ENCODE measurements at places on chromosomes 16 and 17.

DNA sequence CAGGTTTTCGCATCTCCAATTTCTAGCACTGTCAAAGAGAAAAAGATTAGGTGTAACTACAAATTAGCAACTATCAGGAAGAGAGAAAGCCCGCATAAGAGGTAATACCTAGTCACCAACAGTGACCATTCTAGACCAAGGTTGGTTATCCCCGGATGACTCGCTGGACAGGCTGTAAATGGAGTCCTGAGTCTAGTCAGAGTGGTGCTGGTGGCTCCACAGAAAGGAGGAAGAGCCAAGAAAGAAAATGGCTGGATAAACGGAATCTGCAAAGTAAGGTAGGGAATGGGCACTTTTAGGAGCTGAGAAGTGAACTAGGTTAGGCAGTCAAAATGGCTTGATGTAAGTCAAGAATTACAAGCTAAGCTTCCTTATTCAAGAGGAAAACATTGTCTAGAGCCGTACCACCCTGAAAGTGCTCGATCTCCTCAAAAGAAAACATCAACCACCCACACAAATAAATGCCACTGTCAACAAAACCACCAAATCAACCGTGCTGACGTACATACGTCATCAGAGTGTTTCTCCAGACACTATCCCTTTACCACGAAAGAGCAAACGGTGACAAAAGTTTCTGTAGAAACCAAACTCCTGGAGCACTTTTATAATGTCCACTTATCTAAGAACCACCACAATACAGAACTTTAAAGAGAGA, 2.2 kb downstream of the GSPT1 start:
- no peak for DNase-seq

GRCh38 chr17:42674755-42675347, 1.9 kb downstream of the PLEKHH3 start:
- no peak for DNase-seq

- DNase-seq, result no peak
These were observed 23.1 kb downstream of the MPHOSPH6 start for GRCh38 chr16:82146957-82147356.

DNA sequence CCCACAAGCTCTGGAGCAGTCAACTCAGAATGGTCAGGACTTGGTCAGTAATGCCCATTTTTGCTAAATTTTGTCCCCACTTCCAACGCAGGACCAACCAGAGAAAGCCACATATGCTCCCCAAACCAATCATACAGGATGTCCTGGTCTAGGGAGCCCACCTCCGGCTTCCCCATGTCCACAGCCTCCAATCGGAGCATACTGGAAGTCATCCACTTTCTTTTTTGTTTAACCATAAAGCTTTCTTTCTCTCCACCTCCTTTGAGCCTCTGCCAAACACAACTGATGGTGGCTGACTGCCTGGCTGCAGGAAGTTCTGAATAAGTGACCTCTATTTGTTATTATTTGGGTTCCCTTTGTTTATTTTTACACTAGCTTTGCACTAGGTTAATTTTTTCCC, 549.1 kb downstream of the WWOX start:
- DNase-seq, result peak; percentile 30

GRCh38 chr17:50626037-50626574, 8.6 kb upstream of the ABCC3 start:
- DNase-seq, result peak; percentile 51
